Nephron progenitor cell (in vitro differentiated cells): ENCODE measurements at places on chromosomes 13 and 19.

- DNase-seq: no peak
These were observed 131.9 kb upstream of the IRS2 start for GRCh38 chr13:109918179-109918711.

- DNase-seq: no peak
These were observed 27.5 kb upstream of the OBI1 start for GRCh38 chr13:78686461-78686860.

DNA sequence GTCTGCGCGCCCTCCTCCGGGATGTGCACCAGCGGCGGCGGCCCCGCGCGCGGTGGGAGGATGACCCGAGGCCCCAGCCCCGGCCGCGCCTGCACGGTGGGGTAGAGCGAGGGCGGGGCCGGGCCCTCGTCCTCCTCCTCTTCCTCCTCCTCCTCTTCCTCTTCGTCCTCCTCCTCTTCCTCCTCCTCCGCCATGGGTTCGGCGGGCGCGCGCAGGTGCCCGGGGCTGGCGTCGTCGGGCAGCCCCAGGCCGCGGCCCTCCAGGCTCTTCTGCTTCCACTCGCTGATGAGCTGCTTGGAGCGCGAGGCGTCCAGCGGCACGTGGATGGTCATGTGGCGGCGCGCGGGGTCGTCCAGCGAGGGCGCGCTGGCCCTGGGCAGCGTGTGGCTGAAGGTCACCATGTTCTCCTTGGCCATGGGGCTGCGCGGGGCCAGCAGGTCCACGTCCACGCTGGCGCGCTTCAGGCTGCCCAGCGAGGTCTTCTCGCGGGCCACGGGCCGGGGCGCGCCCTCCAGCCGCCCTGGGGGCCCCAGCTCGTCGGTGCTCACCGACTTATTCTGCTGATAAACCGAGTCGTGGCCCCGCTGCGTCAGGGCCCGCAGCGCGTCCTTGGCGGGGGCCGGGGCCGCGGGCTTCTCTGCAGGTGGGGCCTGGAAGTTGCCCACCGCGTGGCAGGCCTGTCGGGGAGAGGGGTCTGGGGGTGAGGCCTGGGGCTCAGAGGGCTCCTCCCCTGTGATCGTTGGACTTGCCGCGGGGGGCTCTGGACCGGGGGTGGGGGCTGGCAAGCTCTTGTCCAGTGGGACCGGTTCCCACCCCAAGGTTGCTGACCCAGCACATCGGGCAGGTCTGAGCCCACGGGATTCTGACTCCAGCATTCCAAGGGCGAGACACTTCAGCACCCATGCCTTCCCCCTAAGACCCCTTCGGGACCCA lies 8.3 kb downstream of the PLPPR3 start:
- no peak for DNase-seq

DNA sequence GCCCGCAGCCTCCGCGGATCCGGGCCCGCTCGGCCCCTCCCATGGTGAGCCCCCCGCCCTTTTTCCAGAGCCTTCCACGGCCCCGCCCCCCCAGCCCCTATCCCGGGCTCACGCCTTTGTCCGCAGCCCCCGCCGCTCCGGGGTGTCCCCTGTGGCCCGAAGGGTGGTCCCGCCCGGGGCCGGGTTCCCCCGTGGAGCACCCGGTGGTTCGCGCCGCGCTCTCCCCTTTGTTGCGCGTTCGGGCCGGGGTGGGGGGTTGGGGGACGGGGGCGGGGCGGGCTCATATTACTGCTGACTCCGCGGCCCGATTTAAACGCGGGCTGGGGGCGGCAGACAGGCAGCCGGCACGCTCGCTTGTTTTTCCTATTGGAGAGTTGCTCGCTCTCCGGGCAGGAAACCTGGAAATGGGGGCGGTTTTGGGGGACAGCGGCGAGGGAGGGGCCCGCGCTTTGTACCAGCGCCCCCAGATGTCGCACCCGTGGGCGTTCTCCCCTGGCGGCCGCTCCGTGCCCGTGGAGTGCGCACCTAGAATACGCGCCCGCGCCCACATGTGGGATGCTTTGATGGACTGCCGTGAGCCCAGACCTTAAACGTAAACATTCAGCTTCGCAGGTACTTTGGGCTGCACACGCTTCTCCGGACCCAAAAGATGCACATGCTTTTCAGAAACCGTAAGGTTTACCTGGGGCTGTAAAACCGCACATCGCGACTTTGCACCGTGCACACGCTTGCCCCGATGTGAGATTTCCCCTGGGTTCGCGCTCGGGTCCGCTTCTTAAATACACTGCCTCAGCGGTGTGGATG lies 699 bp downstream of the PTOV1 start:
- DNase-seq: peak; percentile 72
